Thoracic aorta endothelial cell (primary cell): ENCODE measurements at places on chromosomes 1 and 21. TPM values are rescaled to one million over a fixed set of nuclear protein-coding genes. Genes with fewer than 3 reads are reported as not detected.

Gene CHI3L2
- total RNA-seq, result not detected in 2 replicates

Gene KRTAP19-8
- total RNA-seq, result not detected in 2 replicates

Gene FAM163A
- not detected in 2 replicates for total RNA-seq

Gene IVL
- total RNA-seq, result not detected in 2 replicates

Gene RGS7
- total RNA-seq, result 0.53 and 2.2 TPM in 2 replicates

Gene JAK1
- total RNA-seq, result 317 and 367 TPM in 2 replicates

Gene KCND3
- total RNA-seq, result not detected in 2 replicates

Gene ANKRD35
- 0.13 and 0.14 TPM in 2 replicates for total RNA-seq

Gene IFI6
- total RNA-seq, result 17.6 and 21.8 TPM in 2 replicates

Gene RGS8
- total RNA-seq, result not detected in 2 replicates

Gene SPRR2F
- not detected in 2 replicates for total RNA-seq

Gene LORICRIN
- total RNA-seq, result not detected in 2 replicates

Gene SYTL1
- 0.07 TPM in 1 of 2 replicates, not detected in the other for total RNA-seq

Gene ZBTB8A
- 7.1 and 8.5 TPM in 2 replicates for total RNA-seq

Gene TDRD5
- not detected in 2 replicates for total RNA-seq

Gene SHE
- 77.0 and 88.4 TPM in 2 replicates for total RNA-seq

Gene PRDM16
- total RNA-seq, result 0.13 and 3.9 TPM in 2 replicates

Gene DNALI1
- total RNA-seq, result 2.5 and 2.9 TPM in 2 replicates

Gene FRRS1
- total RNA-seq, result 2.0 and 2.7 TPM in 2 replicates

Gene NIBAN1
- 12.2 and 14.9 TPM in 2 replicates for total RNA-seq

Gene TFAP2E
- under 0.01 TPM in 1 of 2 replicates, not detected in the other for total RNA-seq

Gene BECN2
- not detected in 2 replicates for total RNA-seq

Gene PUM1
- total RNA-seq, result 87.9 and 90.8 TPM in 2 replicates

Gene CLDN17
- not detected in 2 replicates for total RNA-seq

Gene KCNK2
- total RNA-seq, result not detected in 2 replicates

Gene FOXE3
- not detected in 2 replicates for total RNA-seq

Gene BEND5
- total RNA-seq, result 0.65 TPM in 1 of 2 replicates, not detected in the other

Gene LGR6
- not detected in 2 replicates for total RNA-seq

Gene CNIH3
- total RNA-seq, result 0.72 and 1.6 TPM in 2 replicates

Gene S100A8
- not detected in 2 replicates for total RNA-seq

Gene LCA5L
- total RNA-seq, result 0.80 and 1.6 TPM in 2 replicates

Gene CCDC181
- 1.1 and 2.1 TPM in 2 replicates for total RNA-seq
